CD4-positive, alpha-beta T cell (primary cell): ENCODE measurements at places on chromosomes 5 and 9. TPM values are rescaled to one million over a fixed set of nuclear protein-coding genes. Genes with fewer than 3 reads are reported as not detected.

Gene SLC1A1
- 0.14 TPM for total RNA-seq

Gene CTXN3
- not detected for total RNA-seq

GRCh38 chr5:169901896-169902295 lies 78.4 kb downstream of the INSYN2B start:
- no peaks in the 10 kb centered on the region for H3K27me3 ChIP-seq
- peaks cover 4% of the 10 kb centered on the region for H3K36me3 ChIP-seq
- DNase-seq: no peak
- H3K27ac ChIP-seq: no peak overlapping the region

GRCh38 chr5:180739271-180739670 lies 587 bp downstream of the OR2Y1 start:
- H3K36me3 ChIP-seq: no peaks in the 10 kb centered on the region
- no peak for DNase-seq
- peaks cover 12% of the 10 kb centered on the region for H3K27me3 ChIP-seq
- no peaks in the 10 kb centered on the region for H3K4me1 ChIP-seq

DNA sequence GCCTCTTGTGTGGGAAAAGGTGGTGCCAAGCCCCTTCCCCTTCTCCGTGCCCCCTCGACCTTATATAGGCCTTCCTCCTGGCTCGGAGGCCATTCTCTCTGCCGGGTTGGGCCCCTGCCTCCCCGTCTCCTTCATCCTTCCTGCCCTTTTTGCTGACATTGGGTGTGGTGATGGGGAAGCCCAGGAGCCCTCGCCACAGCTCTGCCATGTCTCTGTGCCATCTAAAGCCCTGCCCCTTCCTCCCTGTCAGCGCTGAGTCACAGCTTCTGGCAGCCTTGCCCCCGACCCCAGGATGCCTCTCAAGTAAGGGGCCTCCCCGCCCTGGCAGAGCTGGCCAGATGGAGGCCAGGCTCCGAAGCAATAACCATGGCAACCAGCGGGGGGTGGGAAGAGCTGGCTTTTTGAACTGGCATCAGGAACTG lies 30.4 kb downstream of the JADE2 start:
- H3K4me3 ChIP-seq: no peak overlapping the region
- peak; percentile 92 for DNase-seq
- peaks cover 50% of the 10 kb centered on the region for H3K4me1 ChIP-seq
- H3K27me3 ChIP-seq: no peaks in the 10 kb centered on the region
- H3K27ac ChIP-seq: peak overlapping the region; percentile 77
- H3K36me3 ChIP-seq: peaks cover 80% of the 10 kb centered on the region

GRCh38 chr9:89383030-89383720 lies 64.9 kb downstream of the SECISBP2 start:
- peaks cover 96% of the 10 kb centered on the region for H3K36me3 ChIP-seq
- no peaks in the 10 kb centered on the region for H3K27me3 ChIP-seq
- no peak overlapping the region for H3K4me3 ChIP-seq
- H3K4me1 ChIP-seq: peaks cover 38% of the 10 kb centered on the region
